ENCODE measurements at places on chromosomes 3 and 15. TPM values are rescaled to one million over a fixed set of nuclear protein-coding genes. Genes with fewer than 3 reads are reported as not detected.

GRCh38 chr15:80343554-80343992 lies 60.6 kb upstream of the ARNT2 start:
- H3K27me3 ChIP-seq = peaks cover 26% of the 10 kb centered on the region
- no peak overlapping the region for H3K4me3 ChIP-seq
- peak overlapping the region; percentile 70 for H3K27ac ChIP-seq
- peaks cover 9% of the 10 kb centered on the region for H3K4me1 ChIP-seq

TF gene
- 0.01 TPM for polyA plus RNA-seq

GRCh38 chr3:170477395-170477794 lies 58.7 kb downstream of the CLDN11 start:
- H3K27ac ChIP-seq = no peak overlapping the region
- H3K27me3 ChIP-seq = no peaks in the 10 kb centered on the region
- peaks cover 15% of the 10 kb centered on the region for H3K4me1 ChIP-seq
- no peaks in the 10 kb centered on the region for H3K36me3 ChIP-seq
- DNase-seq = peak; percentile 70
- no peak overlapping the region for H3K4me3 ChIP-seq

DNA sequence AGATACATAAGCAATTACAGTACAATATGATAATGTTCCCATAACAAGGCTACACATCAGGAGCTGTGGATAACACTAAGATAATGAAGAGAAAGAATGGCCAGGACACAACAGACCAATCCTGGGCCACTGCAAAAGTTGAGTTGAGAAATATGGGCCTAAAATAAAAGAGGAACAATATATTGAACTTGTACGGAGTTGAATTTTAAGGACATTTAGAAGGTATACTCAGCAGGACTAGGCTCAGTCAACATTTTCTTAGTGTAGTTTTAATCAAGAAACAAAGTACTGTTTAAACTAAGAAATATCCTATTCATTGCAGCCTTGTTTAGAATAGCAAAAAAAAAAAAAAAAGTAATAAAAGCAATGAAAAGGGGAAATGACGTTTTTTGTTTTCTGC lies 24.3 kb downstream of the HERC1 start:
- no peaks in the 10 kb centered on the region for H3K4me1 ChIP-seq
- H3K27ac ChIP-seq = no peak overlapping the region
- H3K27me3 ChIP-seq = no peaks in the 10 kb centered on the region
- no peak overlapping the region for H3K4me3 ChIP-seq
- H3K36me3 ChIP-seq = no peaks in the 10 kb centered on the region

DNA sequence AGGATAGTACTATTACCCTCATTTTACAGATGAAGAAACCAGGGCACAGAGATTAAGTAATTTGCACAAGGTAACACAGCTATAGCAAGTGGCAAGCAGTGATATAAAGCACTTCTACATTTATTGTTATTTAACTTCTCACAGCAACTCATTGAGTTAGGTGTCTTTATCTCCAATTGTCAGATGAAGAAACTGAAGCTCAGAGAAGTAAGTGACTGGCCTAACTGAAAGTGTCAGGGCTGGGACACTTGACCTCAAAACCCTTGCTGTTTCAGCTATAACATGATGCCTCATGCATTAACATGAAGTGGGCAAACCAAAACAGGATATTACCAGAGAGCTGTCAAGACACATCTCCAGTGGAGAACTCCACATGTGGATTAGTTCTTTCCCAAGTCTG lies 65.8 kb upstream of the LEKR1 start:
- H3K4me3 ChIP-seq = no peak overlapping the region
- peaks cover 6% of the 10 kb centered on the region for H3K4me1 ChIP-seq
- no peaks in the 10 kb centered on the region for H3K27me3 ChIP-seq
- H3K36me3 ChIP-seq = no peaks in the 10 kb centered on the region

DNA sequence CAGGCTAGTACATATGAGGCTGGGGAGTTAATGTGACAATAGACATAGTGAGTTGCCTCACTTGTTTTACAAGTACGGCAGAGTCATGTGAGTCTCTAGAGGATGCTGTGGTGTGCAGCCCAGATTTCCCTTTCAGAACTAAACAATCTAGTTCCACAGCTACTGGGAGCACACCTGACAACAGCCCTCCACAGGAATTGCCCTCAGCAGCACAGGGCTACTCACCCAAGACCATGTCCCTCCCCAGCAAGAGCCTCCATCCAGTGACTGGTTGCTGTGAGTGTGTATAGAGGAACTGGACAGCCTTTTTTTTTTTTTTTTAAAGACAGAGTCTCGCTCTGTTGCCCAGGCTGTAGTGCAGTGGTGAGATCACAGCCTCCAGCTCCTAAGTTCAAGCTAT lies 40.2 kb upstream of the UBE2E2 start:
- no peak overlapping the region for H3K27ac ChIP-seq
- no peak overlapping the region for H3K4me3 ChIP-seq
- H3K4me1 ChIP-seq = peaks cover 2% of the 10 kb centered on the region
- no peaks in the 10 kb centered on the region for H3K27me3 ChIP-seq
- no peak for DNase-seq

CLDN1 gene
- 7.3 TPM for polyA plus RNA-seq

DNA sequence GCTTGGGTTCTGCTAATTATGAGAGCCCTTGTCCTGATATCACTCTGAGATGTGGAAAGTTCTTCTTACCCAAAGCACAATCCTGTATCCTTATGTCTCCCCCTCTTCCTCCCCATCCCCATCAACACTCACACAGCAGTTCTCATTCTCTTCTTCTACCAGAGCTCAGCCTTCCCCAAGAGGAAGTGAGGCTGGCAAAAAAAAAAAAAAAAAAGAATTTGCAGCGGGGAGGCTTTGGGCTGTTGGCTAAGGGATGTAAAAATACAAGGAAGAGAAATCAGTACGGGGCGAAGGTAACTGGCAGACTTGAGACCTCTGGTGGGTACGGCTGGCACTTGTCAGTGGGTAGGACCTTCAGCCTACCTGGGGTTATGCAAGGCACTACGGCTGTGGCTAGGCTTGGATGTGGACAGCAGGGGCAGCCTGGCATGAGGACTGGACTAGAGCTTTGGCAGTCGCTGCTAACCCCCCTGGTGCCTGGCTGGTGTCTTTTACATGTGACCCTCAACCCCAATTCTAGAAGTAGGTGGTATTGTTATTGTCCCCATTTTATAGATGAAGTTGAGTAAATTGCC lies 5.4 kb downstream of the VIPR1 start:
- no peak overlapping the region for H3K4me3 ChIP-seq
- no peak overlapping the region for H3K27ac ChIP-seq
- peaks cover 40% of the 10 kb centered on the region for H3K27me3 ChIP-seq
- H3K4me1 ChIP-seq = no peaks in the 10 kb centered on the region

DNA sequence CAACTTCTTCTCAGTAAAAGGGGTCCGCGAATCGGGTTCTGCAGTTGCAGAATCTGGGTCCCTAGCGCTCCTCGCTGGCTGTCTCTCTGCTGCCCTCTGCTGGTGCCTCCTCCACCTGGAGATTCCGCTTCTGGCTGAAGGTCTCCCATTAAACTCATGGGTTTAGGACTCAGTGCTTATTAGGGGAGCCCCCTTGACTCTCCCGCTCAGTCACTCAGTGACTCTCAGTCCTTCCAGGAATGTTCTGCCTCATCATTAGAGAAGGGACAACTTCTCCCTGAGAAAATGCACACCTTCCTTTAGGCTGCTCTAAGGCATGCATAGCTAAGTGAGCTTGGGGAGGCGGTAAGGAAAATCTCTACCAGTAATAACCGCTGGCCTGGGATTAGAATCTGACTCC lies 7.1 kb downstream of the CPN2 start:
- H3K4me3 ChIP-seq = no peak overlapping the region
- H3K27ac ChIP-seq = no peak overlapping the region
- H3K4me1 ChIP-seq = peaks cover 8% of the 10 kb centered on the region
- no peaks in the 10 kb centered on the region for H3K36me3 ChIP-seq
- H3K27me3 ChIP-seq = no peaks in the 10 kb centered on the region

GRCh38 chr3:59876533-59877062 lies 826.8 kb upstream of the CFAP20DC start:
- no peak overlapping the region for H3K27ac ChIP-seq
- H3K27me3 ChIP-seq = peaks cover 15% of the 10 kb centered on the region
- H3K4me3 ChIP-seq = no peak overlapping the region
- no peaks in the 10 kb centered on the region for H3K36me3 ChIP-seq
- DNase-seq = no peak

GRCh38 chr15:80920271-80920699 lies 69.3 kb downstream of the MESD start:
- no peak for DNase-seq
- no peaks in the 10 kb centered on the region for H3K27me3 ChIP-seq
- H3K36me3 ChIP-seq = peaks cover 77% of the 10 kb centered on the region
- H3K27ac ChIP-seq = no peak overlapping the region
- H3K4me3 ChIP-seq = no peak overlapping the region
- H3K4me1 ChIP-seq = no peaks in the 10 kb centered on the region

PLCB2 gene
- 0.87 TPM for polyA plus RNA-seq

- no peak overlapping the region for H3K4me3 ChIP-seq
- H3K36me3 ChIP-seq = no peaks in the 10 kb centered on the region
- H3K4me1 ChIP-seq = no peaks in the 10 kb centered on the region
Measured at GRCh38 chr3:168693870-168694269, 598.1 kb upstream of the GOLIM4 start.

- no peaks in the 10 kb centered on the region for H3K27me3 ChIP-seq
- H3K4me1 ChIP-seq = no peaks in the 10 kb centered on the region
- no peaks in the 10 kb centered on the region for H3K36me3 ChIP-seq
- no peak for DNase-seq
Measured at GRCh38 chr3:17967111-17967510, 224.7 kb upstream of the TBC1D5 start.

CFAP161 gene
- not detected for polyA plus RNA-seq

DNA sequence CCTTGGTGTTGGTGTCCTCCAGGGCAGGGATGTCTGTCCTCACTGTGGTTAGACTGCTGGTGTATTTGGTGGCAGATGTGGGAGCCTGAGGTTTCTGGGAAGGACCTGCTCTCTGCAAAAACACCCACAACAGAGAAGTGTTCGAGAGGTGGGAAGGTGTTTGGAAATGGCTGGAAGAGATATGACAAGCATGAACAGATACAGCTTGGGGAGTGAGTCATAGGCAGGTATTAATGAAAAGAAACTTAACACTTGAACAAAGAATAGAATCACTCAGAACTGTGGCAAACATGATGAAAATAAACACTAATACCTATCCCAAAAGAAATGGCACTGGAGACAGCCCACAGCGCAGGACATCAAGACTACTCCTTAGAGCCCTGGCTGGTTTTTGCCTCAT lies 192.4 kb upstream of the RORA start:
- no peaks in the 10 kb centered on the region for H3K27me3 ChIP-seq
- H3K27ac ChIP-seq = no peak overlapping the region
- no peaks in the 10 kb centered on the region for H3K36me3 ChIP-seq
- H3K4me1 ChIP-seq = no peaks in the 10 kb centered on the region
- DNase-seq = no peak
- no peak overlapping the region for H3K4me3 ChIP-seq

COL7A1 gene
- 23.2 TPM for polyA plus RNA-seq

GRCh38 chr3:59607656-59608055 lies 557.8 kb upstream of the CFAP20DC start:
- DNase-seq = peak; percentile 16
- no peak overlapping the region for H3K4me3 ChIP-seq
- peaks cover 5% of the 10 kb centered on the region for H3K27me3 ChIP-seq
- H3K4me1 ChIP-seq = peaks cover 2% of the 10 kb centered on the region
- H3K36me3 ChIP-seq = no peaks in the 10 kb centered on the region

GRCh38 chr3:79983118-79983517 lies 215.3 kb upstream of the ROBO1 start:
- no peaks in the 10 kb centered on the region for H3K4me1 ChIP-seq
- no peak for DNase-seq
- no peak overlapping the region for H3K4me3 ChIP-seq
- no peaks in the 10 kb centered on the region for H3K27me3 ChIP-seq
- H3K36me3 ChIP-seq = no peaks in the 10 kb centered on the region

DNA sequence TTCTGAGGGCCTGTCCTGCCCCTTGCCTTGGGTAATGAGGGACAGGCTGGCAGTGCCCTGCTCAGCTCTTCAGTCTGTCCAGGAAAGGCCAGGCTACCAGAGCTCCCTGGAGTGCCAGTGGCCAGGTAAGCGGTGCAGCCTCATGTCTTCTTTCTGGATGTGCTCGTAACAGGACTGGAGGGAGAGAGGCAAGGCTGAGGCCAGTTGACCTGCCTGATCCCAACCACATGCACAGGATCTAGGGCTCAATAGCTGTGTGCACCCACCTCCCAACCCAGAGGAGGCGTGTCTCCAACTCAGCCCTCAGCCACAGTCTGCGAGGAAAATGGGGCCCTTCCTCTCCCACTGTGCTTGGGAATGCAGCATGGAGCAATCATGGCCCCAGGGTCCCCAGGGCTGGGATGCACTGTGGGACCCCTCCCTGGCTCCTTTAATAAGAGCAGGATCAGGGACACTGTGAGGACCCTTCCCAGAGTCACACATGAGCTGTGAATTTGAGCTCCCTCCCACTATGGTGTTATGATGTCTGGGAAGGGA lies 22.5 kb downstream of the ALS2CL start:
- no peak for DNase-seq
- H3K27me3 ChIP-seq = peaks cover 2% of the 10 kb centered on the region
- no peak overlapping the region for H3K4me3 ChIP-seq
- peaks cover 5% of the 10 kb centered on the region for H3K36me3 ChIP-seq

LRRC49 gene
- 8.6 TPM for polyA plus RNA-seq

SCN11A gene
- polyA plus RNA-seq = not detected

DNA sequence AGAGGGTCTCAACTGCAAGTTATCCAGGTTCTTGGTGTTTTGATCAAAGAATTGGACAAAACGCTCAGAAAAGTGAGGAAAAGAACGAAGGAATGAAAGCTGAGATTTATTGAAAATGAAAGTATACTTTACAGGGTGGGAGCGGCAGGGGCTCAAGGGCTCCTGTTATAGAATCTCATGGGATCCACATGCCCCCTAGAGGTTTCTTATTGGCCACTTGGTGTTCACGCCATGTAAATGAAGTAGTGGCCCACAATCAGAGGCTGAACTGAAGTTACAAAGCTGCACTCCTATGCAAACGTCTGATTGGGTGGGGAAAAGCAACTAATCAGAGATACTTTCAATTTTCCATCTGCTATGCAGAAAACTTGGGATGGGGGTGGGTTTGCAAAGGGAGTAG lies 216.7 kb downstream of the PTPRG start:
- H3K36me3 ChIP-seq = no peaks in the 10 kb centered on the region
- H3K4me3 ChIP-seq = no peak overlapping the region
- H3K27me3 ChIP-seq = no peaks in the 10 kb centered on the region

GRCh38 chr3:159832024-159832423 lies 156.6 kb upstream of the IL12A start:
- no peak overlapping the region for H3K4me3 ChIP-seq
- H3K27me3 ChIP-seq = no peaks in the 10 kb centered on the region
- peaks cover 13% of the 10 kb centered on the region for H3K4me1 ChIP-seq
- no peaks in the 10 kb centered on the region for H3K36me3 ChIP-seq
- DNase-seq = no peak

DNA sequence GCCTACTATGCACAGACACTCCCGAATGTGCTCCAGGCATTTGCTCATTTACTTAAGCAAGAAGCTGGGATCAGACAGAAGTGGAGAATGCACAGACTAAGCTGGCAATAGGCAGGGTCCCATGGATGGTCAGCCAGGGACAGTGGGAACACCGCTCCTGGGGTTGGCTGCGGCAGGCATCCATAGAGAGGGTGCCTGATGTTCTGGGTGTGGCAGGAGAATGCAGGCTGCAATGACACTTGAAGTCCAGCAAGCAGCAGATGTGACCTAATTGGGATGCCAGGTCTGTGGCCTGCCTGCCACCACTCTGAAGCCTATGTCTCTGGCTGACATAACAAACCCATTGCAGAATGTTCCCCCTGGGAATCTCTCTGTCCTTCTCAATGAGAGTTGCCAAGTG lies 40.2 kb upstream of the SLC6A11 start:
- no peak overlapping the region for H3K27ac ChIP-seq
- no peaks in the 10 kb centered on the region for H3K36me3 ChIP-seq
- no peaks in the 10 kb centered on the region for H3K4me1 ChIP-seq
- H3K4me3 ChIP-seq = no peak overlapping the region
- H3K27me3 ChIP-seq = peaks cover 3% of the 10 kb centered on the region

- no peak overlapping the region for H3K4me3 ChIP-seq
- peaks cover 10% of the 10 kb centered on the region for H3K4me1 ChIP-seq
- H3K36me3 ChIP-seq = no peaks in the 10 kb centered on the region
- peak; percentile 96 for DNase-seq
Measured at GRCh38 chr3:105598042-105598796, 231.5 kb downstream of the ALCAM start.

ZPLD1 gene
- polyA plus RNA-seq = not detected
